Fibroblast of the conjunctiva (primary cell): ENCODE measurements at places on chromosomes 4 and X.

GRCh38 chrX:99371976-99372595, 1038.0 kb downstream of the PCDH19 start:
- DNase-seq: no peak

GRCh38 chrX:40260146-40260747, 162.5 kb upstream of the BCOR start:
- no peak for DNase-seq

- no peak for DNase-seq
Measured at GRCh38 chr4:25861951-25862410, 807 bp downstream of the SEL1L3 start.

- DNase-seq: no peak
Measured at GRCh38 chr4:102168580-102168979, 176.7 kb downstream of the SLC39A8 start.

DNA sequence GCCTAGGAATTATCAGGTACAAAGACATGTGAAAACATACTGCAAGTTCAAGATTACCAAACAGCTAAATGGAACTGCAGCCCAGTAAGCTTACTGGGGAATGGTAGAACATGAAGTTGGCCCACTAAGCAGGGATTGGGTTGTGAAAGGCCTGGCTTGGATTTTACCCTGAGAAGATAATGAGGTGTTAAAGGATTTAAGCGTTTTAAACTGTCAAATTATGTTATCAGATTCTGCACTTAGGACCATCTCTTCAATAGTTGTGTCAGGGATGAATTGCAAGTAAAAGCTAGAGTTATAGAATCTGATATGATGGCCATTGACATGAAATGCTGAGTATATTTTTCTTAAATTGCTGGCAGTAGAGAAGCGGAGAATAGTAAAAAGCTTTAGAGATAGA, 225.7 kb downstream of the GRID2 start:
- no peak for DNase-seq

GRCh38 chr4:139986106-139986505, 167.9 kb downstream of the MAML3 start:
- DNase-seq: no peak

DNA sequence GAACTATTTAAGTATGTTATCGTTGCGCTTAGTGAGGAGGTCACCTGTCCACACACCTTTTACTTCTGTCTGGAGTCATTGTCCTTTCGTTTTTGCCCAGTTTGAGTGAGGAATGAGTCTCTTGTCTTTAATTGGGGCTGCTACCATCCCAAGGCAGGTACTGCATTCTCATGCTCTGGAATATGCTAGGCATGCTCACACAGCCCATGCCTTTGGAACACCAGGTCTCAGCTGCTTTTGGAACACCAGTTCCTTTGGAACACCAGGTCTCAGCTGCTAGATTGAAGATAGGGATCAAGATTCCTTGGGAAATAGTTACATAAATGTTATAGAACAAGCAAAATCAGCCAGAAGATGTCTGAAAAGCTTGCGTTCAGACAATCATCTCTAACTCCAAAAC, 73.1 kb downstream of the AREG start:
- DNase-seq: no peak

DNA sequence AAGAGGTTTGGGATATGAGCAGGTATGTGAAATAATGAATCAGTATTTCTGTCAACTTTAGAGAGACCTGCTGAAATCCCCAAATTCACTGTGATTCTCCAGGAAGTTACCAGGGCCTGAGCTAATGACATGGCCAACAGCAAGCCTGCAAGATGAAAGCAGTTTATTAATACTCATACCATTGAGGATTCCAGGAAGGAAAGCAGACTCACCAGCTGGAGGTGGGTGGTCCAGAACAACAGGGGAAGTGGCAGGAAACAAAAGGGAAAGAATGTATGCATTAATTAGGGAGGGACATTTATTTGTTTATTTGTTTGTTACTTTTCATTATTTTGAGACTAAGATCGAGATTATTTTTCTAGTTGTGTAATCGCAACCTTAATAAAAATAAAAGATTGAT, 196.6 kb upstream of the AGA start:
- no peak for DNase-seq

GRCh38 chr4:7186031-7186430, 6.3 kb upstream of the SORCS2 start:
- DNase-seq: no peak

DNA sequence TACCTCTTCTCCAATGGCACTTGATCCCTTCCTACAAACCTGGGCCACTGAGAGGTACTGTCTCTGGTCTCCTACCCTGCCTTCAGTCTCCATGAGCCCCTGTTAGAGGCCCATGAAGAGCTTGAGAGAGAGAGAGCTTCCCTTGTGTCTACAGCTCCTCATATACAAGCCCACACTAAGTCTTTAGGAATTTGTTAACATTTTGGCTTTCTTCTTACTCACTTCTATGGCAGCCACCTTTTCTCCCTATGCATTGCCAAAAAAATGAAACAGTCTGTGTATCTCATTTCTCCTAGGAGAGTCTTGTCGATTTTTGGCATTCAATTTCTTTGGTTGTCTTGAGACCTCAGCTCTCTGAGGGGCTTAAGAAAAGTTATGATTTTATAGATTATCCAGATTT, 90.9 kb upstream of the LNX1 start:
- no peak for DNase-seq

DNA sequence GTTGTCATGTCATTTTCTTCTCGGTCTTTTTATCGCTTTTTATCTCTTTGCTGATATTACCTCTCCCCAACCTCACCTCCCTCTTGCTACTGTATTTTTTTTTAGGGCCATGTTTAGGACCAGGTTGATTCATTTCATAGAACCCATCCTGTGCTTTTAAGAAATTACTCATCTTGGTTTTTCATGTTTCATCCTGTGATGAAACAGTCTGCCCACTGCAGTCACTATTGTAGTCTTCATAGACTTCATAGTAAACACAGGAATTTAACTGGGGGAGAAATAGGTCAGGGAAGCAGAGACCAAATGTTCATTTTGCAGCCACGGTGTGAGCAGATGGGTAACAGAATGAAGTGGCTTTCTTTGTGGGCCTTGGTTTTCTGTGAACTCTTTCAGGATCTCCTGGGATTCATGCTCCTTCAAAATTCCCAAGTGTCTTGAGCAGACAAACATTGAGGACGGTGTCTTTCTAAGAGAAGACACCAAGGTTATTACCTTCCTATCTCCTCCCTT, 161.8 kb downstream of the NAA11 start:
- no peak for DNase-seq

- DNase-seq: no peak
Measured at GRCh38 chrX:131213400-131213799, 75.7 kb downstream of the IGSF1 start.

- no peak for DNase-seq
Measured at GRCh38 chr4:41541687-41542094, 3.7 kb downstream of the LIMCH1 start.

DNA sequence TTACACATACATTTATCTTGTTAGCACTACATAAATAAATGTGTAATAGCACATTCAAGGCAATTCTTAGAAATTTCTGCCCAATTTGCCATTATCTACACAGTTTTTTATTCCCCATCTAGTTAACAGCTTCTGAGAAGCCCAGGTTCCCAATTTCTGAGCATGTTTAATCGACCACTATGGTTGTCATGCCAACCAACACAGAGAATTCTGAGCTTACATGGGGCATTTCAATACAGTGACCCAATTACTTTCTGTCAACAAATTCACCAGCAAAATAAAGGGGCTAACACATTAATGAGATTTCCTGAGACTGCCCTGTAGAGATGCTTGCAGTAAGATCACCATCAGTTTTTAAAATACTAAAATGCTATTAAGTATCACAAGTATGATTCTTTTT, 22.0 kb downstream of the GPM6A start:
- DNase-seq: no peak

GRCh38 chr4:130591091-130591490, 1495.1 kb downstream of the C4orf33 start:
- DNase-seq: no peak

- no peak for DNase-seq
Measured at GRCh38 chr4:24144381-24144780, 254.5 kb upstream of the PPARGC1A start.

GRCh38 chr4:302381-302780, 2.9 kb downstream of the ZNF732 start:
- DNase-seq: no peak

DNA sequence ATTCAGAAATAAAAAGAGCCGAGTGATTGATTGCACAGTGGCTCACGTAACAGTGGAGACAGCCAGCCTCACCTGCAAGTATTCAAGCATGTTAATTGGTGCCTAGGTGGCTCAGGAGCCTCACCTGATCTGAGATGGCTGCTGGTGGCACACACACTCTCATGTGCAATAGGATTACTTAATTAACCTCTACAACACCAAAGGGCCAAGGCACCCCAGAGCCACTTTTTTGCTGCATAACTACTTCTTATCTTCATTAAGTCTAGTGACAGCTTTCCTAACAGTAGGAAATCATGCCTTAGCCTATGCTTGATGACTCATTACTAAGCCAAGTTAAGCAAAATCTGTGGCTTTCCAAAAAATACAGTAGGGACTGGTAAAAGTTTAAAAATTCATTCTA, 117.3 kb upstream of the NOCT start:
- DNase-seq: no peak

GRCh38 chr4:47482326-47482725, 2.7 kb upstream of the ATP10D start:
- no peak for DNase-seq

DNA sequence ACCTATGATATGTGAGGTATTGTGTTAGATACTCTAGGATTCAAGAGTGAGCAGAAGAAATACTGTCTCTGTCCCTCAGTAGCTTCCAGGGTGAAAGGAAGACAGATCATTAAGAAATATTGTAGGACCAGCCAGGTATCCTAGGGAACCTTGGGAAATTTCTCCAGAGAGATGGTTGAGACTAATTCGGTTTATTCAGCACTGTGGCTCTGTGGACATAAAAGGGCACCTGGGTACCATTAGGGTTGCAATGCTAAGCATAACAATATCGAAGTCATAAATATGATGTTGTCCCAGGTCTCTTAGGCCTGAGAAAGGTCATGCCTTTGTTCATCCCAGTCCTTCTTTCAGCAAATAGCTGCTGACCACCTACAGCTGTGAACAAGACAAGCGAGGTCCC, 61.0 kb downstream of the FAM114A1 start:
- DNase-seq: no peak

GRCh38 chr4:105147553-105148161, 981 bp downstream of the TET2 start:
- DNase-seq: no peak

- peak; percentile 51 for DNase-seq
Measured at GRCh38 chr4:169566021-169566818, 46.2 kb downstream of the NEK1 start.

DNA sequence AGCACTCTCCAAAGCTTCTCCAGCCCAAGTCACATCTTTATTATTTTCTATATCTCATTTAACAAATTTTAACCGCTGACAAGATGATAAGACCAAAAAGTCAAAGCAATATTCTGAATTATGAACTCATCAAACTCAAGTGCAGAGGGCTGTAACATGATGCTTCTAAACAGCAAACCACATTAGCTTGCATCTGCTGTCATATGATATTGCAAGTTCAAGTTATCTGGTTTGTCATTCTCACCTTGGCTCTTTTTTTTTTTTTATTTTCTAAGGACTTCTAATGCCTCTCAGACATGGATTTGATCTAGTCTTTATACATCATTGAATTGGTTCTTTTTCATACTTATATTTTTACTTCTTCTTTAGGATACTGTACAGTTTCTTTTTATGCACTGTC, 93.4 kb downstream of the SLC10A7 start:
- no peak for DNase-seq
